COR-L47 (cell line): ENCODE measurements at places on chromosomes 2 and 18.

DNA sequence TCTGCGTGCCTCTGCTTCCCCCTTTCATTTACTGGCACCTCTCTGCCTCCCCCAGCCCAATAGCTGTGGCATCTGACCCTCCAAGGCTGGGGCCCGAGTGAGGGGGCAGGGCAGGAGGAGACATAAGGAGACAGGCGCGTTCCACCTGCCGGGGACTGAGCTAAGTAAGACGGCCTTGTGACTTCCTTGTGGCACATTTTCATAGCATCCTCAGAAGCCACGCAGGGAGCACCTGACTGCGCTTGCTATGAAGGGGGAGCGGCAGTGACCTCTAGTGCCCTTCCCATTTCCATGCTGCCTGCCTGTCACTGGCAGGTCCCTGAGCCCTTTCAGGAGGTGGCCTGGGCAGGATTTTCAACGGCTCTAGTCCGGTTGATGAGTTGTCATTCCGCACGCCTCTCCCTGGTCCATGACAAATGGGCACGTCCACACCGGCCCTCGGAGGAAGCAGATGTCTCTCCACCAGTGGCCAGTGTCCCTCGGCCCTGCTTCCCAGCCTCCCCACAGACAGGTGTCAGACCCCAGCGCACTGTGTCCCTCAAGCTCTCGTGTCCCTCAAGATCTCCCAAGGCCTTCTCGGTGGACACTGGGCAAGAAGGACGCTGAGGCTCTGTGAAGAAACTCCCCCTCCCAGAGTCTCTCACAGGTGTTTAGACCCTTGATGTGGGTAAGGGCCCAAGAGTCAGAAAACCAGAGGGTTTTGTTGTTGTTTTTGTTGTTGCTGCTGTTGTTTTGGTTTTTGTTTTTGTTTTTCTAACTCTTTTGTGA is 42.7 kb downstream of the CYP26B1 start:
- no peak for DNase-seq

DNA sequence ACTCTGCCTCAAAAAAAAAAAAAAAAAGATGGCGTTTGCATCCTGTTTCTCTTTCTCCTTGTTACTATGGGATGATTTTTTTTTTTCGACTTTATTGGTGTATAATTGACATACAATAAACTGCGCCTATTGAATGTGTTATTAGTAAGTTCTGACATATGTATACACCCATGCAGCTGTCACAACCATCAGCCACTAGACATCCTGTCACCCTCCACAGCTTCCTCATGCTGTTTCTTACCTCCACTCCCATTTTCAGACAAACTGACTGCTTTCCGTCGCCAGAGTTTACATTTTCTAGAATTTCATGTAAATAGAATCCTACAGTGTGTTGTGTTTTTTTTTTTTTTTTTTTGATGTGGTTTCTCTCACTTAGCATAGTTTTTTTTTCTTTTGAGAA is 27.9 kb downstream of the RRM2 start:
- DNase-seq: no peak

DNA sequence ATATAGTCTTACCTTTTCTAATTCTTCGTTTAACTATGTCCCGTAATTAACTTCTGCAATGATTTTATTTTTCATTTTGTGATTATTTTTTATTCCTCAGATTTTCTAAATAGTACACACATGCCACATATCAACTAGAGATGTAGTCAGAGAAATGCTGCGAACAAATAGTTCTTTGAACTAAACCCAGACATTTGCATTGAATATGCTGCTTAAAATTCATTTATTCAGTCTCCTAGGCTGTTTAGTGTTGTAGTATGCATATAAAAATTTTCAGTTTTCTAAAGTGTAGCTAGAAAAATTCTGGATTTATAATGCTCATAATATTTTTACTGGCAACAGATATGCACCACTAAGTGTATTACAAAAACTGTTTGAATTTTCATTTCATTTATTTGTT is 68.9 kb upstream of the SLC38A11 start:
- DNase-seq: no peak

- DNase-seq: no peak
Observed at GRCh38 chr2:20538308-20539132, 91.6 kb downstream of the RHOB start.

DNA sequence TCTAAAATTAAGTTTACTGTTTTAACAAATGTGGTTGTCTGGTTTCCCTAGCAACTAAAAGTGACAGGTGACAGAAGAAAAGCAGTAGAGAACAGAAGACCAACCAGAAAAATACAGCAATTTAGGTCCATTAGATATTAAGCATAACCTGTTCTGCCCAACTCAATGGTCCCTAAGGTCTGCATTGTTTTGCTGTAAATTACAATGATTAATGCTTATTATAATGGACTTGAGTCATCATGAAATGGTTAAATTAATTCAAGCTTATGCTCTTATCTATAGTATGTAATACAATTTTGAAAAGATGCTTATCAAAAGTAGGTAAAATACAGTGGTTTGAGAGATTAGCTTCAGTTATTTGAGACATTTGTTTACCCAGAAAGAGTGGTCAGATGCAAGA is 378.0 kb downstream of the GRB14 start:
- DNase-seq: no peak

DNA sequence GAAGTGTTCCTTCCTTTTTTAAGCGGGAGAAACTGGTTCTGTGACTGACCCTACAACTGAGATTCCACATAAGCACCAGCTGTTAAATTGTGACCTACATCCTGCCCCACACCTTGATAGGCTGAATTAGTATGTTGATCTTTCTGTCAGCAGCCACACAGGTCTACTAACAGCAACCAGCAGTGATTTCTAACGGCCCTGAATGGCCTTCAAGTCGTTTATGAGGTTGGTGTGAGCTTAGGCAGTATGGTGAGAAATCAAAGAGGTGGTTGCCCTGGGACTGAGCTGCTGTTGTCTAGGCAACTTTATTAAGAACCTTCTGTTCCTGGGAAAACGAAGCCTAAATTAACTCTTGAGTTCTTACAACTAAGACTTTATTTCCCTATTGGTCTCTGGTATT is 197.2 kb upstream of the FSHR start:
- no peak for DNase-seq

GRCh38 chr18:50092245-50092805 is 102.6 kb downstream of the MYO5B start:
- no peak for DNase-seq

DNA sequence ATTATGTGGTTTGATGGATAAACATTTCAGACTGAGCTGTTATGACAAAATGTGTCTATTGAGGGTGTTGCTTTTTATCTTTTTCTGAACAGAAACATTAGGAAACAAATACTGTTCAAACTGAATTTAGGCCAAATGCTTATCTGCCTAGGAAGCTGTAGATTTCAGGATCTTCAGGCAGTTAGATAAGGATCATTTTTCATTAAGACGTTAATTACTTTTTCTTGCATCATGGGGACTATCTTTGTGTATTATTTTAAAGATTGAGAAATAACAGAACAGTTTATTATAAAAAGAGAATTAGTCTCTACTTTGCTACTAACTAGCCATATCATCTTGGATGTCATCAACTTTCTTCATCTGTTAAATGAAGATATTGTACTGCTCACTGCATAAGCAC is 107.5 kb downstream of the TTC27 start:
- DNase-seq: no peak

- DNase-seq: peak; percentile 50
Observed at GRCh38 chr2:201158111-201158929, 24.6 kb upstream of the CASP10 start.

DNA sequence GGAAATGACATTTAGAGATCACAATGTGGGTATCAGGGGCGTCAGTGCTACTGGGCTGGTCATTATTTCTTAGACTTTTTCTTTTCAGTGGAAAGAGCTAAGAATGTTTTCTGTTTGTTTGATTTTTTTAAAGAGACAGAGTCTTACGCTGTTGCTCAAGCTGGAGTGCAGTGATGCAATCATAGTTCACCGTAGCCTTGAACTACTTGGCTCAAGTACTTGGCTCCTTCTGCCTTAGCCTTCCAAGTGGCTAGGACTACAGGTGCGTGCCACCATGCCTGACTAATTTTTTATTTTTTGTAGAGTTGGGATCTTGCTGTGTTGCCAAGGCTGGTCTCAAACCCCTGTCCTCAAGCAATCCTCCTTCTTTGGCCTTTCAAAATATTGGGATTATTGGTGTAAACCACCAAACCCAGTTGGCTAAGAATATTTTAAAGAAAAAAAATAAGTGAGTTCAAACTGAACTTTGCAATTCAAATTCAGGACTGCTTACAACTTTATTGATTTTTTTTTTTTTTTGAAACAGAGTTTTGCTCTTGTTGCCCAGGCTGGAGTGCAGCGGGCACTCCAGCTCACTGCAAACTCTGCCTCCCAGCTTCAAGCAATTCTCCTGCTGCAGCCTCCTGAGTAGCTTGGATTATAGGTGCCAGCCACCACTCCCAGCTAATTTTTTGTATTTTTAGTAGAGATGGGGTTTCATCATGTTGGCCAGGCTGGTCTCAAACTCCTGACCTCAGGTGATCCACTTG is 154.2 kb downstream of the MIB1 start:
- no peak for DNase-seq

- no peak for DNase-seq
Observed at GRCh38 chr2:44713170-44713569, 228.3 kb upstream of the SIX3 start.

DNA sequence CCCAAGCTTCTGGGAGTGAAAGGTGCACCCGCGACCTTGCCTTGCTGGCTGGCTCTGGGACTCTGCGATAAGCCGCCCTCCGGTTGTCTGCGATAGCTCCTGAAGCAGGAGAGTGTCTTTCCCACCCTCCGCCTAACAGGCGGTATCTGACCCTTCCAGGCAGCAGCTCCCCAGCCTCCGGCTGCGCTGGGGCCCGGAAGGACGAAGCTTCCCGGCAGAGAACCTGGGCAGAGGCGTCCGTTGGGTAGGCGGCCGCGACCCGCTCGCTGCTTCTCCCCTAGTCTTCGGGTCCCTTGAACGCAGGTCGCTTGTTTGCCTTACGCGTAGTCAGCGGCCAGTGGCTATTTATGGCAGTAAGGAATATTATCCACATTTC is 446 bp upstream of the RHBDD1 start:
- peak; percentile 45 for DNase-seq
